ENCODE measurements at places on chromosomes 4 and X.

GRCh38 chr4:11636551-11636950 lies 207.9 kb upstream of the HS3ST1 start:
- no peak for DNase-seq

DNA sequence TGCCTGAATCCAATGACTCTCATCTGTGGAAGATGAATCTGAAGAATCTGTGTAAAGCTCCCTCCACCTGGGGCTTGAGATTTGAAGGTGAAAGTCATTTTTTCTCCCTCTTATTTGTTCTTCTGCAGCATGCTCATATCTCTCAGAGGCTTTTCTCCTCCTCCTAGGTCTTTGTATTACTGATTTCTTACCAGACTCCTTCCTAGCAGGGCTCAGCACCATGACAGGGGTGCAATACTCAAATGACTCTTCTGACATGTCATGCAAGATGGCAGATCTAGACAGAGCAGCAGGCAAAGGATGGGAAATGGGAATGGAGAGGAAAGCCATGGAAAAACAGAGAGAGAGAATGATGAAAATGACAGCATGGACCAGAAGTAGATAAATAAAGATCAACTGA lies 118.3 kb downstream of the TMA16 start:
- no peak for DNase-seq

- DNase-seq: no peak
These were observed 264.0 kb downstream of the MID1IP1 start for GRCh38 chrX:39065051-39065871.

DNA sequence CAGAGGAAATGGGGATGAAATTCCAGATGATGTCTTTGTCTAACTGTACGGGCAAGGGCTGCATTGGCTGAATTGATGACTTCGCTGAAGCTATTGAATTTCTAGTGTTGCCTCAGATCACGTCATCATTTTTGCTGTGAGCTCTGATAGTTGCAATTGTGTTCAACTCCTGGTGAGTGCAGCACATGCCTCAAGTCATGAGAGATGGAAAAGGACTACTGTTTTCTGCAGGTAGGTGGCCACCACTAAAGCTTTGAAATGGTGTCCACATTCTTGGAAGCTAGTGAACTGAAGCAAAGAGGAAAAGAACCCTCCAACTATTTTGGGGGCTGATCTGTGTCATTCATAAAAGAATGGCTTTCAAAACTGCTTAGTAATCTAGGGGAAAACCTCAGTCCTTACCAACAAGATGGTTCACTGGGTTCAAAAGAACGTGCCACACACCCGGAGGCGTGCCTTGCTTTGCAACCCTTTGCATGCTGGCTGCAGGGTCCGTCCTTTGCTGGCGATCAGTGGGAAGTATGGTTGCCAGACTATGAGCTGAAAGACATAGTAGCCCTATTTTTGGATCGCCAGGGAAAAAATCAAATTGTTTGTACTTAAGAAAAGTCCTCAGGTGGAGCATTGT lies 88.1 kb upstream of the STOX2 start:
- no peak for DNase-seq

- no peak for DNase-seq
These were observed 21.8 kb downstream of the NR3C2 start for GRCh38 chr4:148420397-148420796.

- no peak for DNase-seq
These were observed 62.9 kb upstream of the SLC34A2 start for GRCh38 chr4:25592736-25593135.

Measured in breast epithelium (tissue), 4 donors.